Choroid plexus epithelial cell (primary cell): ENCODE measurements at places on chromosomes 3 and 15.
A peak's percentile ranks its signal among the peaks of the same experiment; 100 is the strongest.

GRCh38 chr3:28544236-28544635, 195.6 kb upstream of the AZI2 start:
- no peak for DNase-seq

GRCh38 chr15:40317580-40317979, 5.9 kb upstream of the INAFM2 start:
- no peak for DNase-seq

DNA sequence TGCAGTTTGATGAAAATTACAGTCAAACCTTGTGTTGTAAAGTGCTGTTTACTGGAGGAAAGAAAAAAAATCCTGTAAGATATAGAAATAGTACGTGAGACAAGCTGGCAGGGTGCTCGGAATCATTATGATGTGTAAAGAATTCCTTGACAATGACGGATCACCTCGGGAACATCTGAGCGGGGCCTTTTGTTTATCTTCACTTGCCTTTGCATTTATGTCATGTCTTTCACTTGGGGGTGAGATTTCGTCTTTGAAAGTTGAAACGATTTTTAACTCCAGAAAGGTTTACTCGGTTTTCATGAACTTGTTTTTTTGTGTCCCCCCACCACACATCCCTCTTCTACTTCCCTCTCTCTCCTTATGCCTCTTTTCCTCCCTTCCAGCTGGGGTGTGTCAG, 128.3 kb upstream of the VEPH1 start:
- peak; percentile 24 for DNase-seq

GRCh38 chr15:52228921-52229320, 37.7 kb upstream of the GNB5 start:
- no peak for DNase-seq

DNA sequence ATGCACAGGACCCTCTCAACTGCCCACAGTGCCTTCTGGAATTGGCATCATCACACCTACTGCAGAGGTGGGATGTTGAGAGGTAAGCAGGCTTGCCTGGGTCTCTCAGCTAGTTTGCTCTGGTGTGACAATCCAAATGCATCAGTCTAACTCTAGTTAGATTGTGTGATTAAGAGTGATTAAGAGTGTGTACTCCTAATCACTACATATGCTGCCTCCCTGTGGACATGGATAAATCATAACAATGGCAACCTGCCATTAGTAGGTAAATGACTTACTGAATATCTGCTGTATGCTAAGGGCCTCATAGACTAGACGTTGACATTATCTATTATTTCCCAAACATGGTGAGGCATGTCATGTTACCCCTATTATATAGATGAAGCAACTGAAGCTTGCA, 342.1 kb downstream of the OCA2 start:
- DNase-seq: peak; percentile 12
